ENCODE measurements at places on chromosomes 6 and 20.
A peak's percentile ranks its signal among the peaks of the same experiment; 100 is the strongest.

DNA sequence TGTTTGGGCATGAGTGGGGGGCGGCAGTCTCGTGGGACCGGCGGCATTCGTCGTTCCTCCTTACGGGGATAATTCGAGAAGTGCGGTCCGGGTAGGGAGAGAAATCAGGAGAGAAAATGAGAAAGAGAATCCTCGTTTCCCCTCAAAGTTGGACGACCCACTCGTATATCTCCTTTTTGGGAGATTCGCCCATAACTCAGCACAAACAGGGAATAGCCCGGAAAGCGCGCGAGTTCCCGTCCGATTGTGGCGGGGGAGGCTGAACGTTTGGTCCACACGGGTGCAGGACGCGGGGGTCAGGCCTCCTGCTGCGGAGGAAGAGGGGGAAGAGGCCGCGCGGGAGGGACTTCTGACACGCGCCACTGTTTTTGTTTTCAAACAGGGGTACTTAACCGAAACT lies 42.4 kb downstream of the POPDC3 start:
- DNase-seq, result no peak

DNA sequence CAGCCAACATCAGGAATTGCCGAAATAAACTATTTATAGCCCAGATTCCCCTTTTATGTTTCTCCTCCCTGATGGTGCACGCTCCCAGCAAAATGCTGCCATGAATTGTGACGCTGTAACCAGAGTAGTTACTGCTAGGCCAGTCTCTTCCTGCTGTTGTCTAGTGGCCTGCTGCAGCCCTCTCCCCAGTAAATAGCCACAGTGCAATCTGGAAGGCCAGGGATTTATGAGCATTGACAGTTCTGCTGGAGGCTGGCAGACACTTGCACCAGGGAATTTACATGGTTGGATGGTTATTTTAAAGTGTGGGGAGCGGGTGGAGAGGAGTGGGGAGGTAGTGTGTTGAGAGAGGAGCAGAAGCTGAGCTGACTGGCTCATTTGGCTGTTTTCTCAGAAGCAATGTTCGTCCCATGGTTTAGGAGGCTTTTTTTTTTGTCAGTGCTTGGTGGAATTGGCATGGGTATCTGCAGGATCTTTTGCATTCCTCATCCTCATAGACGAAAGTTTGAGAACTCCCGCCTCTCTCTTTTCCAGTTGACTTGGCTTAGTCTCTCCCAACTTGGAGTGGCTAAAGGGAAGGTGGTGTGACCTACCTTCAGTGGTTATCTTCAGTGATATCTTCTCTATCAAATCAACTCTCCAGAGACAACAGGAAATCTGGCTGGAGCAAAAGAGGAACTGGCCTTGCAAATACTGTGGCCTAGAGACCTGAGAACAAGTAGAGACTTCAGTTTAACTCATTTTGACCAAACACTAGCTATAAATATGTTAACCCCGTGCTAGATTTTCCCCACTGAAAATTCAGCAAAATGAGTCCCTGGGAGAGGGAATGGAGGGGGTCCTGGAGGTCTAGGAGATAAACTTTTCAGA lies 99.3 kb upstream of the VSTM2L start:
- no peak for DNase-seq

DNA sequence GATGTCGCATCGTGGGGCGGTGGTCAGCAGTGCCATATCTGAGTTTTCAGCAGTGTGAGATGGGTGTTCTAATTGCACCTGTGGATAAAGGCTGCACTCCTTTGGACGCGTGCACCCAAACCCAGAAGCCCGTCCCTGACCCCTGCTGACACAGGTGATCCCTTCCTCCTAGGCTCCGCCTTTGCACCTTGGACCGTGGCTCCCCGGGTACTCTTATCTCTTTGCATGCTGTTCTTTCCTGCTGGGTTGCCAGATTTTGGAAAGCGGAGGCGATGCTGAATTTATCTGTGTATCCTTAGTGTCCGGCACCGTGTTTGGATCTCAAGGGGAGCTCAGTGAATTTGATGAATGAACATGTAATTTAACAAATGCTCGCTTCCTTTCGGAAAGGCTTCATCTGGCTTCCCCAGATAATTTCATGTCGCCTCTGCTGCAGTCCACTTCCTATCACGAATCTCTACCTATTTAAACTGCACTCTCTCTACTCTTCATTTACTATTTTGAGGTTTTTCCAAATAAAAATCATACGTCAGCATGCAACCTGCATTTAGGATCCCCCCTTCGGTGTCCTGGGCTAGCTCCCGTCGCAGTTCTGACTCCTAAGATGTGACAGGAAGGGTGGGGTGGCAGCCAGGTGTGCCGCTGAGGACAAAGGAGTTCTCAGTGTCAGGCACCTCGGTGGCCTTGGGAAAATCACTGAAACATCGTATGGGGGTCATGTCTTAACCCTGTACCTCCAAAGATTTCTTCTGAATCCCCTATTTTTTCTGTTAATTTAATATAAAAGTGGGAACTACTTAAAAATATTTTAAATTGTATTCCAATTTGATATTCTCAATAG lies 753 bp upstream of the PERP start:
- no peak for DNase-seq

- DNase-seq, result no peak
These were observed 158.9 kb downstream of the MRPL14 start for GRCh38 chr6:43968110-43968965.

DNA sequence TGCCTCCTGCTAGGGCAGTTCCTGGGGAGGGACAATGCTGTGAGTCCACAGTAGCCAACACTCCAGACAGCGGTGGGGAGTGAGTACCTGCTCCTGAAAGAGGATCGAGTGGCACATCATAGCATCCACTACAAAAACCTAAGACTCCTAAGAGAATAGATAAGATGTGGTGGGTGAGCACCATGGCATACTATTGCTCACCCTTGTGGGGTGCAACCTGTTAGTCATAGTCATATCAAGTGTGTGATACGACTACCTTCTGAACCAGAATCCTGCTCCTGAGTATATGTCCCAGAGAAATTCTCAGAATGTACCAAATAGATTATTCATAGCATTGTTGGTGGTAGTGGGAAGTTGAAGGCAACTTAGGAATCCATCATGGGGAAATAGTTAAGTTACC lies 62.7 kb upstream of the GLP1R start:
- no peak for DNase-seq

GRCh38 chr6:22008248-22008836 lies 288.5 kb downstream of the PRL start:
- no peak for DNase-seq

- peak; percentile 18 for DNase-seq
These were observed 123.1 kb downstream of the RPS12 start for GRCh38 chr6:132937466-132937906.

GRCh38 chr6:47153404-47153755 lies 111.2 kb upstream of the ADGRF1 start:
- DNase-seq, result no peak

DNA sequence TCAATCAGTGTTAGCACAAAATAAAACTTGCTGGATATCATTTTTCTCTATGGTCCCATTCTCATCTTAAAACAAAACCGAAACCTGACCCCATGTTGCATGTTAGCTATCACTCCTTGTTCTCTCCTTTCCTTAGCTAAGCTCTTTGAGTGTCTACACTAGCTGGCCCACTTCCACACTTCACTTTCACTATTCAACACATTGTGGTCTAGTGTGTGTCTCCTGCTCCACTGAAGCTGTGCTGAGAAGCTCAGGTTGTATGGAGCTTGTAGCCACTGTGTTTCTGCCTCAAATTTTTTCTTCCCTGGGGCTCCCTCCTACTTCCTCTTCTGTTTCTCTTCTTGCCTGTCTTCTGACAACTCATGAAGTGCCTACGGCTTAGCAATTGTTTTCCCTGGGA lies 223.0 kb downstream of the NKAIN2 start:
- DNase-seq, result no peak

- no peak for DNase-seq
These were observed 103.5 kb downstream of the LAMP5 start for GRCh38 chr20:9617940-9618339.

GRCh38 chr6:145895802-145896201 lies 68.4 kb downstream of the SHPRH start:
- no peak for DNase-seq

GRCh38 chr6:35419417-35419816 lies 32.7 kb upstream of the FANCE start:
- DNase-seq, result no peak

GRCh38 chr20:5173751-5174150 lies 46.9 kb downstream of the CDS2 start:
- no peak for DNase-seq

- DNase-seq, result no peak
These were observed 47.8 kb upstream of the NRSN1 start for GRCh38 chr6:24078200-24078599.

DNA sequence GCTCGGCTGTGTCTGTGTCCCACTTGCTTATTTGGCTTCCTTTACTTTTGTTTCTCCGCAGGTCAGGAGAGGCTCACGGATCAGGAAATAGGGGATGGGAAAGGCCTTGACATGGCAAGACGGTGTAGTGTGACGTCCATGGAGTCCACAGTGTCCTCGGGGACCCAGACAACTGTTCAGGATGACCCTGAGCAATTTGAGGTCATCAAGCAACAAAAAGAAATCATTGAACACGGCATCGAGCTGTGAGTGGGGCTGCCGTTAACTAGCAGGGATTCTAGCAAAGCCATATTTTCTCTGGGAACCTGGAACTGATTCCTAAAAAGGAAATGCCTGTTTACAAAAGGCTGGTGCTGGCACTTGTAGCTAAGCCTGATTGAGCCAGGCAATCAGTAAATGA lies 54.4 kb downstream of the ARFGEF2 start:
- no peak for DNase-seq

- no peak for DNase-seq
These were observed 4.9 kb upstream of the EEF1A1 start for GRCh38 chr6:73525546-73526330.

DNA sequence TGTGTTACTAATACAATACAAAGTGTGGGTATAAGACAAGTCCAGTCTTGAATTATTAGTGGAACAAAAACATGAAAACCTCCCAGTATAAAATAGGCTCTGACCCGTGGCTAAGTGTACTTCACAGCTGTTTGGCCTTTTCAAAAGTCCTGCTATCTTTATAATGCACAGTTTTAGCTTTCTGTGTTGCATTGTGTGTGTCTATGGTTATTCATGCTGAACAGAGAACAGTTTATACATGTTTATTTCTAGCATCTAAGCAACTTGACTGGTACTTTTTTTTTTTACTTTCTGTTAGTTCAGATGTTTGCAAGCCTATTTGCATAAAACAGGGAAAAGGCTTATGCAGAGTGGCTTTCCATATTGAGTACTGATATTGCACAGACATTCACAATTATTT lies 119.2 kb upstream of the CCN2 start:
- DNase-seq, result no peak

DNA sequence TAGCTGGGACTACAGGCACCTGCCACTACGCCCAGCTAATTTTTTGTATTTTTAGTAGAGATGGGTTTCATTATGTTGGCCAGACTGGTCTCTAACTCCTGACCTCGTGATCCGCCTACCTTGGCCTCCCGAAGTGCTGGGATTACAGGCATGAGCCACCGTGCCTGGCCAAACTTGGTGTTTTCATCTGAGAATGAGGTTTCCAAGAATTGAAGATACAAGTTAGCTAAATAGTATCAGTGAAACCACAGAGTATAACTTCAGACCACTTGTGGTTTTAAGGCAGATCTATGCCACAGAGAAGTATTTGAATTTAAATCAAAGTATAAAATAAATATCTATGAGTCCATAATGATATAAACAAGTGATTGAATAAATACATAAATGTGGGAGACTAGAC lies 70.1 kb downstream of the SLC16A10 start:
- no peak for DNase-seq

- no peak for DNase-seq
These were observed 14.1 kb upstream of the BEND3 start for GRCh38 chr6:107129370-107129925.

DNA sequence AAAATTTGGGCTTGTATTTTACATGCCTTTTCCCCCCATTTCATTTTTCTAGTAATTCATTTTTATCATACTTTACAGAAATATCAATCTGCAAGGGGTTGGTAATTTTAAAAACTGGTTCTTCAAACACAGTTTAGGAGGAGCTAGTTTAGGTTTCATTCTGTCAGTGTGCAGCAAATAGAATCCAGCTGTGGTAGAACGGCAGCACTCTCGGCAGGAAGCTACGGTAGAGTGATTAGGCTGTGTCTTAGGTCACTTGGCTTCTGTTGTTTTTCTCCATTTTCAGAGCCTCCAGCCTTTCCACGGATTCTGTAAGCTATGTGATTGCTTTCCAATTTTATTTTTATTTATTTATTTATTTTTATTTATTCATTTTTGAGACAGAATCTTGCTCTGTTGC lies 32.7 kb downstream of the TLDC2 start:
- no peak for DNase-seq

GRCh38 chr6:66478705-66479104 lies 771.7 kb upstream of the EYS start:
- no peak for DNase-seq

DNA sequence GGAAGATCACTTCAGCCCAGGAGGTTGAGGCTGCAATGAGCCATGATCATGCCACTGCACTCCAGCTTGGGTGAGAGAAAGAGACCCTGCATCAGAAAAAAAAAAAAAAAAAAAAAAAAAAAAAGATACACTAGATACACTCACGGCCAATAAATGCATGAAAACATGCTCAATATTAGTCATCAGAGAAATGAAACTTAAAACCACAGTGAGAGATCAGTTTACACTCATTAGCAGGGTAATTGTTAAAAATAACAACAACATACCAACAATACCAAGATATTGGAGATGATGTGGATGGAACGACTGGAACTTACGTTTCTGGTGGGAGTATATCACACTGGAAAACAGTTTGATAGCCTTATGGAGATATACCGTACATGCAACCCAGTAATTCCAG lies 29.9 kb downstream of the HS3ST5 start:
- no peak for DNase-seq

DNA sequence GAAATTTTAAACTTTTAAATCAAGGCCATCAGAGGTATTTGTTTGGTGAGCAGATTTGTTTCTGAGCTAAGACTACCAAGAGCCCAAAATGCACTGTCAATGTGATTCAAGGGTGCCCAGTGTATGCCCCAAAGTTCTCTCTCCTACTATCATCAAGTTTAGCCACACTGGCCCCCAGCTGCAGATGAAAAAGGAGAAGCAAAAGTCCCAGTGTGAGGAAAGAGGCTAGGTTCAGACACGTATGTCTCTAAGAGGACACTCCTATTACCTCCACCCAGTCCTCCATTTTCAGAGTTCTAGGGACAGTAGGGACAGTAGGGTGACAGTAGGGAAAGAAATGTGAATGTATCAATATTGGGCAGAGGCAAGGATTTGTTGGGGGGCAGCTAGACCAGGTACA lies 230.8 kb downstream of the CD83 start:
- no peak for DNase-seq

- no peak for DNase-seq
These were observed 13.9 kb downstream of the ADISSP start for GRCh38 chr20:3753501-3754275.

DNA sequence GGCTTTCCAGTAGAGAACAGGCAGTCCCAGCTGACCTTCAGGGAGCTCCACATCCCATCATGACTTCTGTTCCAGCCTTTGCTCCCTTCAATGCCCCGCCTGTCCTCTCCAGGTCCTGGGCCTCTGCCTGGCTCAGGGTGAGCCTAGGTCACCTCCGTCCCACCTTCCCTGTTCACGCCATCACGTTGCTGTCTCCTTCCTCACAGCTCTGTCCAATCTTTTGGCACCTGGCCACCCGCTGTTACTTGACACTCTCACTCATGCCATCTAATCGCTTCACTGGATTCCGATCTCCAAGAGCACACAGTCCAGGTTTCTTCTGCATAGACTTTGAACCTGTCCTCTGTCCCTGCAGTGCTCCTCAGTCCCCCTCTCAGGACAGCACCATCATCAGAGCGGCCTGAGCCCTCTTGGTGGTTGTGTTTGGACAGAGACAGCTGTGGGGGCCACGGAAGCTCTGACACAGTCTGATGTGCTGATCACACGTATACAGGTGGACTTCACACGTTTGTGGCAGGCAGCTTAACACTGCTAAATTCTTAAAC lies 34.7 kb upstream of the TIAM2 start:
- no peak for DNase-seq

All from stimulated activated CD4-positive, alpha-beta T cell treated with anti-CD3 and anti-CD28 coated beads, TNF-alpha, amount 100 ng/mL, for 48 hours (primary cell).